ENCODE measurements at places on chromosomes 12 and 14.

- DNase-seq, result no peak
Measured at GRCh38 chr12:123094349-123095077, 56.4 kb downstream of the PITPNM2 start.

DNA sequence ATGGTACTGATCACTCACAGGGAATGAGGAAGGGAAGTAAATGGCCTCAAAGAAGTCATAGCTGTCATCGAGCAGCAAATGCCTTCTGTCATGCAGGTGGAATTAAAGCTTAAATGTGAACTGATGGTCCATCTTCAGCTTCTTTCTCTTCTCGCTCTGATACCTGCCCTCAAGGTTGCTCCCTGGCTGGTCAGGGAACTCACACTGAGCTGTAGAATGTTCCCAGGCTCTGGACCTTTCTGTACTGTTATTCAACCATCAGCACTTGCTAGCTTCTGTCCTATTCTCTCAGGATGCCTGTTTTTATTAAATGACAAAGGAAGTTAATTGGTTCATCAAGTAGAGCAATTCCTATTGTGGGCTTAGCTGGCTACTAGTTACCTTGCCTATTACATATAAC lies 463.8 kb downstream of the APAF1 start:
- DNase-seq, result no peak

GRCh38 chr14:21467616-21468015 lies 9.1 kb downstream of the RAB2B start:
- no peak for DNase-seq

GRCh38 chr12:45292486-45293195 lies 76.7 kb downstream of the ANO6 start:
- no peak for DNase-seq

DNA sequence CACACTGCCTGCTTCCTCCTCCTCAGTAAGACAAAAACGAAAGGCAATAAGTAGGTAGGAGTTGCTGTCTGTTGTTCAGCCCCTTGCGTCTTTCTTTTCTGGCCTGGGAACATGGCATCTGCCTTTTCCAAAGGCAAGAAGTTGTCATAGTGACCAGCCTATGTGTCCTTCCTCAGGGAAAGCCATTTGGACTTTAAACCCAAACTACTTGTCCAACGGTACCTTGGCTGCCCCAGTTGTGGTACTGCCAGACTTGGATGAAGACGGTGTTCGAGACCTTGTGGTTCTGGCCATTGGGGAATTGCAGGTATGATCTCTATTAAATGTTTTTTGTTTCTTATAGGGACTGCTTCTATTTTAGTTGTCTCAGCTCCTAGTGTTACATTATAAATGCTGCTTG lies 18.5 kb downstream of the FAM234B start:
- no peak for DNase-seq
